ENCODE measurements at places on chromosomes 5 and 9. TPM values are rescaled to one million over a fixed set of nuclear protein-coding genes. Genes with fewer than 3 reads are reported as not detected.

Gene SUSD3
- 68.7 TPM for total RNA-seq

Gene IFNK
- total RNA-seq, result not detected

Gene FCN2
- total RNA-seq, result not detected

Gene CDHR2
- 1.3 TPM for total RNA-seq

DNA sequence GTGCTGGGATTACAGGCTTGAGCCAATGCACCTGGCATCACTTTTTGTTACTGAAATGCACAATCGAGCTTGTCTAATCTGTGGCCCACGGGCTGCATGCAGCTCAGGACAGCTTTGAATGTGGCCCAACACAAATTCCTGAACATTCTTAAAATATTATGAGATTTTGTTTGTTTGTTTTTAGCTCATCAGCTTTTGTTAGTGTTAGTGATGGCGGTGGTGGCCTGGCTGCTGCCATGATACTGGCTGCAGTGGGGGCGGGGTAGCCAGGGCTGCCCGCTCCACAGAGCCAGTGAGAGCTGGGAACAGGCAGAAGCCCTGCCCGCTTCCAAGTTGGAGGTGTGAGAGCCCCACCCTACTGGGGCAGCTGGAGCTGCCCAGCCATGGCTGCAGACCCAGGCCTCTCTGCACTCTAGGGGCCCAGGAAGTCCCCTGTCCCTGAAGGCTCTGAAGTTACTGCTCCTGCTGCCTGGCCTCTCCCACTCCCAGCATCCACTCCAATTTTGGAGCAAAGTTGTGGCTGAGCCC, 76.6 kb upstream of the SHB start:
- no peak for DNase-seq
- H3K27me3 ChIP-seq, result peaks cover 4% of the 10 kb centered on the region
- H3K27ac ChIP-seq, result no peak overlapping the region

DNA sequence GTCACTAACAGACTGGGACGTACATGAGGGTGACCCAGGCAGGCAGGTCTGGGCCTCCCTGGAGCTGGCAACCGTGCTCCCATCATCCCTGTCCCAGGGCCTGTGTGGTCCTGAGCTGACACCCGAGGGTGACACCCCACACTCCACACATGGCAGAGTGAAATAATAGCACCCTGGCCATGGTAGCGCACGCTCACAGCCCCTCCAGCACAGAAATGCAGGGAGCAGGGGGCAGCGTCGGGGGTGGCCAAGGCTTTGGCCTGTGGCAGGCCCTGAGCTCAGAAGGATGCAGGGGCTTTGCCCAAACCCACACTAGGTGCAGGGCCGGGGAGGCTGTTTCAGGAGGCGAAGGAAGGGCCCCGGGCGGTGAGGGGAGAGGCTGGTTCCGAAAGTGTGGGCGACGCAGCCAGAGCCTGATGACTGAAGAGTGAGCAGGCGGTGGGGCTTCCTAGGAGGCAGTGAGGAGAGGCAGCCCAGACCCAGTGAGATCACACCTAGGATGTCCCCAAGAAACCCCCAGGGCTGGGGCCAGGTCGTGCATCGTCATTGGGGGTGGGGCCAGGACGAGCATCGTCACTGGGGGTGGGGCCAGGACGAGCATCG, 12.9 kb downstream of the OR2V2 start:
- peak overlapping the region; percentile 97 for H3K27ac ChIP-seq
- no peaks in the 10 kb centered on the region for H3K36me3 ChIP-seq
- H3K27me3 ChIP-seq, result no peaks in the 10 kb centered on the region
- H3K4me1 ChIP-seq, result peaks cover 11% of the 10 kb centered on the region
- peak; percentile 85 for DNase-seq

- no peak overlapping the region for H3K4me3 ChIP-seq
- H3K27ac ChIP-seq, result no peak overlapping the region
- H3K27me3 ChIP-seq, result peaks cover 10% of the 10 kb centered on the region
- no peaks in the 10 kb centered on the region for H3K36me3 ChIP-seq
- DNase-seq, result no peak
These were observed 9.7 kb upstream of the OBP2A start for GRCh38 chr9:135536216-135536615.

DNA sequence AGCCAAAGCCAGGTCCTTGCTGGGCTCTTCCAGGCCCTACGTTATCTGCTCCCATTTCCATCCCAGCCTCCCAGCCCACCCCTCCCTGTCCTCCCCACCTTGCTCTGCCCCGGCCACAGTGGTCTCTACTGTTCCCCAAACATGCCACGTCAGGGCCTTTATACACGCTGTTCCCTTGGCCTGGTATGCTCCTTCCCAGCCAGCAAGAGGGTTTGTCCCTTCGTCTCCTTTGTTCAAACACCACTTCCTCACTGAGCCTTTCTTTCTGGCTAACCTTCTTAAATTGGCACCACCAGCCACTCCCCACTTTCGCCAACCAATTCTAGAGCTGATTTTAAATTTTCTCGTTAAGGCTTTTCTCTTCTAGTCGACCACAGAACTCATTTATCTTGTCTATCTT, 9.8 kb downstream of the SH2D3C start:
- H3K4me1 ChIP-seq, result peaks cover 67% of the 10 kb centered on the region
- peak overlapping the region; percentile 22 for H3K4me3 ChIP-seq
- peaks cover 16% of the 10 kb centered on the region for H3K36me3 ChIP-seq
- peak overlapping the region; percentile 97 for H3K27ac ChIP-seq
- H3K27me3 ChIP-seq, result no peaks in the 10 kb centered on the region
- no peak for DNase-seq

DNA sequence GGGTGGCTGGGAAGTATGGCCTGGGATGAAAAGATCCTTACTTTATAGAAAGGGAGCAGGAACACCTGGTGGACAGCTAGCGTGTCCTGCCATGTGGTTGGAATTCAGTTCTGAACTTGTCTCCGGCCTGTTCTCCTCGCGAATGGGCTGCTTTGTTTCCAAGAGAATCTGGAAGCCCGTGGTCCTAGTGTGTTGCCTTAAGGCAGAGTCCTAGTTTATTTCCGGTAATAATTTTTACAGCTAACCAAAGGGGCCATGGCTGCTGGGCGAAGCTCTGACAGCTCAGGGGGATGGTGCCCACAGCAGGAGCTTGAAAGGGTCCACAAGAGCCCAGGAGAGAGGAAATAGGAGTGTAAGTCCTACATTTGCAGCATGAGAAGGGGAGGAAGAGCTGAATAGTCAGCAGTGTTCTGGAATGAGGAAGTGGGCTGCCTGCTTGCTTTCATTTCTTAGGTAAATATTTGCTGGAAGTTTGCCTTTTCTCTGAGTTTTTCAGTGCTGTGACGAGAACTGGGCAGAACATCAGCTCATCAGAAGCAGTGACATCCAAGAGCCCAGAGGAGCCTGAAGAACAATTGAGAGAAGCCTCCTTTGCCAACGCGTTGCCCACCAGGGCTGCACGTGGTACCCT, 13.1 kb upstream of the IGFBPL1 start:
- no peaks in the 10 kb centered on the region for H3K27me3 ChIP-seq
- no peaks in the 10 kb centered on the region for H3K4me1 ChIP-seq
- no peak for DNase-seq
- no peaks in the 10 kb centered on the region for H3K36me3 ChIP-seq
- no peak overlapping the region for H3K27ac ChIP-seq
- H3K4me3 ChIP-seq, result no peak overlapping the region

GRCh38 chr9:96680812-96681499, 25.8 kb upstream of the PRXL2C start:
- H3K4me3 ChIP-seq, result no peak overlapping the region
- H3K27me3 ChIP-seq, result no peaks in the 10 kb centered on the region
- H3K27ac ChIP-seq, result no peak overlapping the region
- H3K36me3 ChIP-seq, result no peaks in the 10 kb centered on the region
- DNase-seq, result no peak

DNA sequence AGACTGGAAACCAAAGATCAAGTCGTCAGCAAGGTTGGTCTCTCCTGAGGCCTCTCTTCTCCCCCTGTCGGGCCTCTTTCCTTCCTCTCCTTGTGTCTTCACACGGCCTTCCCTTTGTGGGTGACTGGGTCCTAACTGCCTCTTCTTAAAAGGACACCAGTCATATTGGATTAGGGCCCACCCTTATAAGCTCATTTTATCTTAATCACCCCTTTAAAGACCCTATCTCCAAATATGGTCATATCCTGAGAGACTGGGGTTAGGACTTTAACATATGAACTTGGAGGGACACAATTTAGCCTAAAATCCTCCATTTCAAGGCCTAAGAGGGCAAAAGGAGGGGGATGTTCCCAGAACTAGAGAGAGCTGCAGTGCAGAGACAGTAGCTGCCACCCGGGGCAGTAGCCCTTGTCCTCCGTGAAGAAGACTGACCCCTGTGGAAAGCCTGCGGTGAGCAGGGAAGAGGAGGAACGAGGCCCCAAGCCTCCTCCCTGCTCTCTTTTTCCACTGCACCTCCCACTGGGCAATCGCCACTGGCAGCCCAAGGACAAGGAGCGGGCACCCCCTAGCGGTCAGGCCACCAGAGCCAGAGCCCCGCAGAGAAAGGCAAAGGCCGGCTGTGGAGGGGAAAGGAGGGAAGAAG, 34.9 kb downstream of the CFAP90 start:
- no peak overlapping the region for H3K4me3 ChIP-seq
- H3K27me3 ChIP-seq, result no peaks in the 10 kb centered on the region
- H3K36me3 ChIP-seq, result no peaks in the 10 kb centered on the region
- peak; percentile 34 for DNase-seq
- H3K27ac ChIP-seq, result no peak overlapping the region
- no peaks in the 10 kb centered on the region for H3K4me1 ChIP-seq

DNA sequence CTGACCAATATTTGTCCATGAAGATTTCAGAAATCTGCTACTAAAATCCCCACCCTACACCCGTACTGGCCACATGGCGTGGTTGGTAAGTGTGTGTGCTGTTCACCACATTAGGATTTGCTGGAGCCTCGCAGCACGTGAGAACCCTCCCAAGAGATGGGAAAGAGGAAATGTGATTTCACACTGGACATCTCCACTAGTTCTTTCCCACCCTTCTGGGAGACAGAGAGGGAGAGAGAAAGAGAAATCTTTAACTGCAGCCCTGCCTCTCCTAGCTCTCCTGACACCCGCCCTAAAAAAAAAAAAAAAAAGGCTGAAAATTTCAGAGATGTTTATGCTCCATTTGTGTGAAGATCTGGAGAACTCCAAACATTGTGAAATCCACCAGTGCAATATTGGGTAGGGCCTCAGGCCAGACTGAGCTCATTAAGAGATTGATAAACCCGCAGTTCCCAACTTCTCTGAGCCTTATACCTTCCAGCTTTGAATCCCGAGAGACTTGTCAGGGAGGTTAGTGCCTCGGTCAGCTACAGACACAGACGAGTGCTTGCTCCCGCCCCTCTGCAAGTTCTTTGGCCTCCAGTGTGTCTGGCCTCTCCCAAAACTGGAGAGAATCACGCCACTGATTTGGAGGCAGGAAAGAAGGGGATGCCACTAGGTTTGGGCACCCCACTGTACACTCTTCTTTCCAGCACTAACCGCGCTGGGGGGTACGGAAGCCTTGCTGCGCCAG, 1.9 kb downstream of the SPRY4 start:
- DNase-seq, result no peak
- H3K27me3 ChIP-seq, result peaks cover 18% of the 10 kb centered on the region
- no peak overlapping the region for H3K4me3 ChIP-seq
- peaks cover 28% of the 10 kb centered on the region for H3K4me1 ChIP-seq

- H3K4me3 ChIP-seq, result no peak overlapping the region
- no peak for DNase-seq
- H3K27me3 ChIP-seq, result no peaks in the 10 kb centered on the region
- no peak overlapping the region for H3K27ac ChIP-seq
- no peaks in the 10 kb centered on the region for H3K36me3 ChIP-seq
These were observed 106.0 kb upstream of the MYO10 start for GRCh38 chr5:17042041-17042440.

GRCh38 chr5:31720004-31720403, 81.1 kb downstream of the PDZD2 start:
- no peak for DNase-seq
- H3K4me1 ChIP-seq, result no peaks in the 10 kb centered on the region
- H3K36me3 ChIP-seq, result no peaks in the 10 kb centered on the region
- no peaks in the 10 kb centered on the region for H3K27me3 ChIP-seq

DNA sequence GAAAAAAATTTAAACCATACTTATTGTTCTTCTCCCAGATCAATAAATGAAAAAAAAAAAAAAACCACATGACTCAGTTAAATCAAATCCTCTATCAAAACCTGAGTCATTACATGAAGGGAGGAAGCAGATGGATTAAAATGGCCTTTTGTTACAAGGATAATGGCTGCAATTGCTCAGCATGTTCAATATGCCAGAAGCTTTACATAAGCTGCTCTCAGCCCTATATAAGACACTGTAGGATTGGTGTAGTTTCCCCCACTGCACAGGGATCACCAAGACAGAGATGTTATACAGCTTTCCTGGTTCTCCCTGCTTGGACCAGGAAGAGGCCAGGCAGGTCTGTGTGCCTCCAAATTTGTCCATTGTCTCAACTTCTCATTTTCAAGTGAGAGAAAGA, 101.6 kb upstream of the MAP1B start:
- no peak overlapping the region for H3K4me3 ChIP-seq
- peaks cover 5% of the 10 kb centered on the region for H3K27me3 ChIP-seq
- H3K4me1 ChIP-seq, result no peaks in the 10 kb centered on the region

DNA sequence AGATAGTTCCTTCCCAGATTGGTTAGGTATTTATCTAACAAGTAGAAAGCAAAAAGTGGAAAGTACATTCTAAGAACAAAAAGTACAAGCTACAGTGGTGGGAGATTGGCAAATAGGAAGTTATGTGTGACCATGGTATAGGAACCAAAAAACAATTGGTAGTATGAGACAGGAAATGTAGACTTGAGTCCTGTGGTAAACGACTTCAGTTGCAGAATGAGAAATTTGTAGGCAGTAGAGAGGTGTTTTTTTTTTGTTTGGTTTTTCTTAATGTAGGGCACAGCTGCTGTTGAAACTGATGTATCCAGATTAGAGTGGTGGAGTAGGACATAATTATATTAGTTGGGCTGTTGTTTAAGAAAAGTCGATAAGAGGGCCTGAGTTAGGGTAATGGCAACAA, 72.0 kb downstream of the CCNH start:
- no peaks in the 10 kb centered on the region for H3K27me3 ChIP-seq
- H3K4me1 ChIP-seq, result peaks cover 7% of the 10 kb centered on the region
- DNase-seq, result peak; percentile 70
- peak overlapping the region; percentile 66 for H3K27ac ChIP-seq
- peak overlapping the region; percentile 81 for H3K4me3 ChIP-seq
- peaks cover 34% of the 10 kb centered on the region for H3K36me3 ChIP-seq

- H3K27me3 ChIP-seq, result no peaks in the 10 kb centered on the region
- H3K4me1 ChIP-seq, result peaks cover 35% of the 10 kb centered on the region
- H3K36me3 ChIP-seq, result no peaks in the 10 kb centered on the region
- DNase-seq, result peak; percentile 8
- H3K4me3 ChIP-seq, result no peak overlapping the region
These were observed 35.7 kb downstream of the EXD3 start for GRCh38 chr9:137387114-137387890.

GRCh38 chr5:136230176-136230575, 37.2 kb upstream of the SMIM32 start:
- H3K36me3 ChIP-seq, result no peaks in the 10 kb centered on the region
- H3K27ac ChIP-seq, result no peak overlapping the region
- no peaks in the 10 kb centered on the region for H3K4me1 ChIP-seq
- H3K4me3 ChIP-seq, result no peak overlapping the region

DNA sequence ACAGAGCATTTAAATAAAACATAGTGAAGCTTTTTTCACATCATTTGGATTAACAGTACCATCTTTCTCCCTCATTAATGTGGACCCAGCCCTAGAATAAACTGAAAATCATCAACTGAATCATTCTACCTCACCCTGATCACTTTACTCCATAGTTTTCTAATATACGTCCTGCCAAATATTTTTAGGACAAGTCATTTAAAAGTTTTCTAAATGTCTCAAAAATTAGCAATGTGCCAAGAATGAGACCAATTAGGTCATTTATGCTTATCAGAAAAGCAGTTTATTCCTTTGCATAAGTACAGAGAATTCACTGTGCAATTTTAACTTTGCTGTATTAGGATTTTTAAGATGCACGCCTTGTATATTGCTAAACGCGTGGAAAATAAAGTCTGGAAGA, 284.4 kb downstream of the PIK3R1 start:
- H3K36me3 ChIP-seq, result no peaks in the 10 kb centered on the region
- no peak overlapping the region for H3K4me3 ChIP-seq
- H3K4me1 ChIP-seq, result no peaks in the 10 kb centered on the region
- DNase-seq, result no peak
- H3K27me3 ChIP-seq, result peaks cover 3% of the 10 kb centered on the region
- no peak overlapping the region for H3K27ac ChIP-seq
